ENCODE measurements at places on chromosomes 7 and 10. TPM values are rescaled to one million over a fixed set of nuclear protein-coding genes. Genes with fewer than 3 reads are reported as not detected.
A peak's percentile ranks its signal among the peaks of the same experiment; 100 is the strongest.

- H3K4me1 ChIP-seq, result no peaks in the 10 kb centered on the region
- no peak for DNase-seq
- H3K36me3 ChIP-seq, result peaks cover 6% of the 10 kb centered on the region
- no peak overlapping the region for H3K4me3 ChIP-seq
- peaks cover 4% of the 10 kb centered on the region for H3K27me3 ChIP-seq
- H3K27ac ChIP-seq, result no peak overlapping the region
Measured at GRCh38 chr10:128384831-128385230, 258.6 kb upstream of the MKI67 start.

- H3K36me3 ChIP-seq, result no peaks in the 10 kb centered on the region
- no peak overlapping the region for H3K4me3 ChIP-seq
- H3K4me1 ChIP-seq, result no peaks in the 10 kb centered on the region
- H3K27ac ChIP-seq, result no peak overlapping the region
- H3K27me3 ChIP-seq, result no peaks in the 10 kb centered on the region
Measured at GRCh38 chr7:119256446-119257131, 1016.4 kb upstream of the KCND2 start.

DNA sequence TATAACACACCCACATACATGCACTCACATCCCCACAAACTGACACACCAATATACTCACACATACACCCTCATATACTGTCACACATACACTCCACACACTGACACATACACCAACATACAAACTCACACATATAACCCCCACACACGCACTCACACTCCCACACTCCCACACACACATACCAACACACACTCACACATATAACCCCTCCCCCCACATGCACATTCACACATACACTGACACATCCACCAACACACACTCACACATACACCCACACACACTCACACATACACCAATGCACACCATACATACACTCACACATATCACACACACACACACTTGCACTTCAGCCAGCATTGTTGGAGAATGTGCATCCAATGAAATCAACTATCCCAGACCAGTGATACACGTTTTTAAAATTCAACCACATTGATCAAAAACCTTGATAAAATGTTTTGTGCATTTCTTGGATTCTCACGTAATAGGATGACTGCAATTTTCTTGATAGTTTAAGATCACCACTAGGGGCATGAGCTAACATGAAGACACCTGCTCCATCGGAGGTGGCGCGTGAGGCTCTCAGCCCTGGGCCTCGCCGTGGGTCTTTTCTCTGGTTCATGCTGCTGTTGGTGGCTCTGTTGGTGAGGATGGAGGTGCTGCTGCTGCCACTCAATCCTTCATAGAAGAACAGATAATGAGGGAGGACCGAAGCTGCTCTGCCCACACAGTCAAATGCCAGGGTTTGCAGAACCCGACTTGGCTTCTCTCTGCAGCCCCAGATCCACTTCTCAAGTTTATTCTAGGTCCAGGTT is 32.1 kb upstream of the CHST15 start:
- peaks cover 4% of the 10 kb centered on the region for H3K4me1 ChIP-seq
- H3K36me3 ChIP-seq, result no peaks in the 10 kb centered on the region
- H3K4me3 ChIP-seq, result no peak overlapping the region
- H3K27me3 ChIP-seq, result peaks cover 2% of the 10 kb centered on the region
- no peak overlapping the region for H3K27ac ChIP-seq

DNA sequence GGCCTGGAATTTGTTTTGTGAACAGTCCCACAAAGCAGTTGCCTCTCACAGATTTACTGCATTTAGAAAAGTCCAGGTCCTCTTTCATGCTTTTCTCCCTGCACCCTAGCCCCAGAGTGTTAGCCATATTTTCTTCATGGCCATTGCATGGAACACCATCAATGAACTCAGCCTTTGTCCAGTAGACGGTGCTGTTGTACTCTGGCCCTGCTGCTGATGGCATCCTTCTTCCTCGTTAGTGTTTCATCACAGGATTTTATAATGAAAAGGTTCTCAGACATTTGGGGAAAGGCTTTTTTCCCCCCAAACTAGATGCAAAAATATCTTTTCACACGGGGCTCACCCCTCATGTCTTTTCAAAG is 93.0 kb upstream of the SLC25A13 start:
- peak; percentile 52 for DNase-seq
- no peaks in the 10 kb centered on the region for H3K27me3 ChIP-seq
- peaks cover 1% of the 10 kb centered on the region for H3K4me1 ChIP-seq
- no peaks in the 10 kb centered on the region for H3K36me3 ChIP-seq
- no peak overlapping the region for H3K27ac ChIP-seq

DNA sequence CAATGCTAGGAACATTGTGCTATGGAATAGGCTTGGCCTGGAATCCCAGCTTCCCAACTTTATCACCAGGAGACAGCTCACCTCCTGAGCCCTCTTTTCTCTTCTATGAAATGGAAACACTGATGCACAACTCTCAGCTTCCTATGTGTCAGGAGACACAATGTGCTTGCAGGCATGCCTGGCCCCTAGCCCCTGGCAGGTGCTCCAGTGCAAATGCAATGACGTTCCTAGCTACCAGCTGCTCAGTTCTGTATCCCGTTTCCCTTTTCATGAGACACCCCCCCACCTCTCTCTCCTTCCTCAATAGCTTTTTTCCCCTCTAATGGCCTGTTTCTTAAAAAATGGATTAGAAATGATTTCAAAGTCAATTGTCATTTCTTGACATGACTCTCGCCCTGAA is 30.7 kb downstream of the HABP2 start:
- no peak for DNase-seq
- peaks cover 7% of the 10 kb centered on the region for H3K27me3 ChIP-seq
- no peak overlapping the region for H3K27ac ChIP-seq

DNA sequence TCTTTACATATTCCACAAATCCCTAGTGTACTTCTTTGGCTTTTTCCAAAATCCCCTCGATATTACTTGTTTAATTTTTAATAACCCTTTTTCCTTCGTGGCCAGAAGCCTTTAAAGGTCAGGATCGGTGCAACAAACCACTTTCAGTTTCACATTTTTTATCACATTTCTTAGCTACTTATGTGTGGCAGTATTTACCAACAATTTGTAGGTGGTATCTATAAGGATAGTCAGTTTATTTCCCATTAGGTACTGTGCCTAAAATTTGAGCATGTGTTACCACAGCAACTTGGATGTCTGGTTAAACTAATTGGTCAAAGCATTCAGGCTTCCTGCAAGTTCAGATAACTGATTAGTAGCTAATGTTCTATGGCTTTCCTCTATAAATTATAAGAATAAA is 104.9 kb downstream of the CDK14 start:
- H3K4me3 ChIP-seq, result peak overlapping the region; percentile 23
- peaks cover 4% of the 10 kb centered on the region for H3K27me3 ChIP-seq
- H3K36me3 ChIP-seq, result no peaks in the 10 kb centered on the region
- no peak overlapping the region for H3K27ac ChIP-seq
- peaks cover 19% of the 10 kb centered on the region for H3K4me1 ChIP-seq

DNA sequence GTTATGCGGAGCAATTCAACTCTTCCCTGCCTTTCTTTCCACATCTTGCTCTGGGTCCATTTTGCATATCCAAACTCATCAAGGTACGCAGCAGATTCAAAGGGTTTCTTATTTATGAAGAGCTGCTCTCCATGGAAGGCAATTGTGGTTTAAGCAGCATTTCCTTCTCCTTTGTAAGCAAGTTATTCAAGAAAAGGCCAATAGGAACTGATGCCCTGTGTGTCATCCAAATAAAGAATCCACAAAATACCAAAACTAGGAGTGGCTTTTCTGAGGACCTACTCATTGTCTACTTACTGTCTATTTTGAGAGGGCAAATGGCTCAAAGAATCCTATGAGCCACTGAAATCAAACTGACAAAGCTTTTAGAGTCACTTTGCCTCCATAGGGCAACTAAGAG is 253.1 kb downstream of the PTEN start:
- no peak overlapping the region for H3K4me3 ChIP-seq
- no peak for DNase-seq
- H3K4me1 ChIP-seq, result no peaks in the 10 kb centered on the region
- no peak overlapping the region for H3K27ac ChIP-seq

DNA sequence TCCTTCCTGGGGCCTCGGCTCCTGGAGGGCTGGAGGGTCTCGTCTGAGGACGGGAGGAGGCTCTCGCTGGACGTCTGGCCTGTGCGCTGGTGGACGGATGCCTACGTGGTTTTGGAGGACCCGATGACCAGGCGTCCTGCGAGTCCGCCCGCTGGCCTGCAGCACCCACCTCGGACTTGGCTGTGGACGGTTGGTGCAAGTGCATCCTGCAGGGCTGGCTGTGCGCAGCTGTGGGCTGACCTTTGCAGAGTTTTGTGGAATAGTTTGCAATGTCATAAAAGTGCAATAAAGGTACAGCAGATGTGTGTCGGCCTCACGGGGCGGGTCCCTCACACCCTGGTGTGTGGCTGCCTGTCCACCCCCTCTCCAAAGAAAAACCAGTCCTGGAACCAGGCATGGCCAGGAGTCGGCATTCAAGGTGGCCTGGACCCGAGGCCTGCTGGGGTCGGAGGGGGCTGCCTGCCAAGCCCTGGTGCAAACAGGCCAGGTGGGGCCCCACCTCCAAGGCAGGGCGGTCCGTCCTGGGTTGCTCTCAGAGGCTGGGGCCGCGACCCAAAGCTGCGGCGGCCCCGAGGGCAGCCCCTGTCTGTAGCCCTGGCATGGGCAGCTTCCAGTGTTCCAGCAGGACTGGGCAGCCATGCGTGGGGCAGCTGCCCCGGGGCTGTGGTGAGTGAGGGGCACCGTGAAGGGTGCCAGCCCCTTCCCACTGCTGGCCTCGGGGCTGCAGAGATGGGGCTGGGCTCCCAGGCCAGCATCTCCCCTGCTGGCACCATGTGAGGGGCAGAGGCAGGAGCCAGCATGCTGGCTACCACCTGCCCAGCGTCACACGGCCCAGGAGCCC is 29.3 kb upstream of the FOXL3 start:
- H3K36me3 ChIP-seq, result peaks cover 33% of the 10 kb centered on the region
- H3K4me1 ChIP-seq, result peaks cover 2% of the 10 kb centered on the region
- peaks cover 38% of the 10 kb centered on the region for H3K27me3 ChIP-seq
- H3K27ac ChIP-seq, result no peak overlapping the region
- H3K4me3 ChIP-seq, result no peak overlapping the region

GRCh38 chr10:126350216-126350992 is 37.9 kb downstream of the ADAM12 start:
- peaks cover 11% of the 10 kb centered on the region for H3K36me3 ChIP-seq
- peaks cover 16% of the 10 kb centered on the region for H3K27me3 ChIP-seq
- no peak overlapping the region for H3K27ac ChIP-seq
- DNase-seq, result no peak
- no peak overlapping the region for H3K4me3 ChIP-seq
- H3K4me1 ChIP-seq, result peaks cover 16% of the 10 kb centered on the region

DNA sequence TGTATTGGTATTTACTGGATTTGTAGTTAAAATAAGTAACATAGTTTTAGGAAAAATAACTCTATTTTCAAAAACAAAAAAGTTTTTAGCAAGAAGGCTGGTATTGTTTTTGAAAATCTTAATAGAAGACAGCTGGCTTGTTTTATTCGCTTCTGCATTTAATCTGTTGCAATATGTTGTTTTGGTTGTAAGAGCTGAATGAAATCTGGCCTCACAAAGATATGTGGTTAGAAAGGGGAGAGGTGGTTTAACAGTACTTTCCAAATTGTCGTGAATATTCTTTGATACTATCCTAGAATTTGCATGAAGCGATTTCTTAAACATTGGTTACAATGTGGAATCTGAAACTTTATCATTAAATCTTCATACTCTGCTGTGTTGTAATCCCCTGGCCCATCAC is 355.9 kb upstream of the FZD8 start:
- no peaks in the 10 kb centered on the region for H3K4me1 ChIP-seq
- H3K27me3 ChIP-seq, result no peaks in the 10 kb centered on the region
- H3K4me3 ChIP-seq, result no peak overlapping the region
- no peaks in the 10 kb centered on the region for H3K36me3 ChIP-seq
- H3K27ac ChIP-seq, result no peak overlapping the region

GRCh38 chr10:26946102-26946811 is 85.5 kb upstream of the ABI1 start:
- H3K27ac ChIP-seq, result no peak overlapping the region
- H3K4me1 ChIP-seq, result no peaks in the 10 kb centered on the region
- no peak for DNase-seq
- no peaks in the 10 kb centered on the region for H3K27me3 ChIP-seq
- peaks cover 7% of the 10 kb centered on the region for H3K36me3 ChIP-seq

- no peaks in the 10 kb centered on the region for H3K36me3 ChIP-seq
- no peak overlapping the region for H3K4me3 ChIP-seq
- DNase-seq, result peak; percentile 90
- peaks cover 1% of the 10 kb centered on the region for H3K27me3 ChIP-seq
- no peaks in the 10 kb centered on the region for H3K4me1 ChIP-seq
Measured at GRCh38 chr10:77846718-77847311, 79.7 kb downstream of the DLG5 start.

DNA sequence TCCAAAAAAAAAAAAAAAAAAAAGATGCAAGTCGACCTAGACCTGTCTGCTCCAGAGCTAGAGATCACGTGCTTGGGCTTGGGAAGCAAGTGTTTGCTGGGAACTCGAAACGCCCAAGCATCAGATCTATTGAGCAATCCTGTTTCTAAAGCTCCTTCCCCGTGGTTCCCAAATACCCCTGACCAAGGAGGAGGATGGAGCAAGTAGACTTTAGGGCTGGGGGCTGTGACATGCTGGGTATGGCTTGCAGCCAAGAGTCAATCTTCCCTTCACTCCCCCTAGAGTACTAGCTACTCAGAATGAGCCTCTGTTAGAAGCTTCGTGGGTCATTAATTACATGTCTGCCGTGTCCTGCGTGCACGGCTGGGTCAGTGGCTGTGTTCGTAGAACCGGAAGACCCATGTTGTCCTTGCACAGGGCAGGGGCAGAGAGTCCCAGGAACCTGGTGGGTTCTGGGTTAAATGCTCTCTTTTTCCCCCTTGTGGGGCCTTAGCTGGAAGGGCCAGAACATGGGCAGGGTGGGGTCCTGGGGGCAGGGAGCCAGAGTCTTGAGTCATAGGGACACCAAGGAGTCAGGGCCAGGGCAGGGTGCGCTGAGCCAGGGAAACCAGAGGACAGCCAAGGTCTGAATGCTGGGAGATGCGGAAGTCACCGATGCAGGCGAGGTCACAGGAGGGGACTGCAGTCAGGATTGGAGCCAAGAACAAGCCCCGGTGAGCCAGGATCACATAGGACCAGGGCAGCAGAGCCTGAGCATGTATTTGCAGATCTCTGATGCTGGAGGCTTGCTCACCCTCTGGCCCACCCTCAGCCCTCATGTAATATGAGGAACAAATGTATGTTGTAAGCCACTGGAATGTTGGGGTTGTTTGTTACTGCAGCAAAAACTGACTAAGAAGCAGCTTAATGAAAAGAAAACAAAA is 34.6 kb upstream of the TPST1 start:
- no peak for DNase-seq
- no peaks in the 10 kb centered on the region for H3K36me3 ChIP-seq
- H3K4me1 ChIP-seq, result peaks cover 3% of the 10 kb centered on the region
- no peak overlapping the region for H3K4me3 ChIP-seq
- no peak overlapping the region for H3K27ac ChIP-seq
- H3K27me3 ChIP-seq, result peaks cover 2% of the 10 kb centered on the region

GRCh38 chr7:155003092-155003375 is at the start of gene PAXIP1:
PAXIP1 (minus strand) TSS chr7:155003124; CDS start chr7:155002929, 195 bp downstream.
- H3K27me3 ChIP-seq, result peaks cover 2% of the 10 kb centered on the region
- no peaks in the 10 kb centered on the region for H3K4me1 ChIP-seq
- DNase-seq, result peak; percentile 70
- peak within 1 kb of the TSS; percentile 83 for H3K27ac ChIP-seq
- no peaks in the 10 kb centered on the region for H3K36me3 ChIP-seq

GRCh38 chr10:7795605-7796004 is 7.6 kb downstream of the ATP5F1C start:
- no peak for DNase-seq
- H3K27me3 ChIP-seq, result no peaks in the 10 kb centered on the region
- no peaks in the 10 kb centered on the region for H3K36me3 ChIP-seq
- peaks cover 5% of the 10 kb centered on the region for H3K4me1 ChIP-seq
- H3K4me3 ChIP-seq, result no peak overlapping the region

The SLC26A5 gene
- total RNA-seq, result not detected

The CNPY1 gene
- not detected for total RNA-seq

The LRRD1 gene
- 0.15 TPM for total RNA-seq

The DTX2 gene
- total RNA-seq, result 23.3 TPM

Data from glutamatergic neuron (in vitro differentiated cells).